Ecto neural progenitor cell (in vitro differentiated cells): ENCODE measurements at places on chromosomes 3 and 15.

GRCh38 chr3:127097481-127097880 is 95.5 kb upstream of the PRR23E start:
- no peak for DNase-seq

- DNase-seq, result no peak
These were observed 11.2 kb upstream of the ATP13A3 start for GRCh38 chr3:194497799-194498575.

GRCh38 chr3:37214076-37214475 is 39.7 kb upstream of the LRRFIP2 start:
- no peak for DNase-seq

GRCh38 chr3:197417441-197417840 is 119.0 kb upstream of the DLG1 start:
- no peak for DNase-seq

- no peak for DNase-seq
These were observed 186.5 kb downstream of the FOXP1 start for GRCh38 chr3:71397046-71397445.
